Cortex of kidney (tissue), 1 donor: ENCODE measurements at places on chromosomes 4 and X.

DNA sequence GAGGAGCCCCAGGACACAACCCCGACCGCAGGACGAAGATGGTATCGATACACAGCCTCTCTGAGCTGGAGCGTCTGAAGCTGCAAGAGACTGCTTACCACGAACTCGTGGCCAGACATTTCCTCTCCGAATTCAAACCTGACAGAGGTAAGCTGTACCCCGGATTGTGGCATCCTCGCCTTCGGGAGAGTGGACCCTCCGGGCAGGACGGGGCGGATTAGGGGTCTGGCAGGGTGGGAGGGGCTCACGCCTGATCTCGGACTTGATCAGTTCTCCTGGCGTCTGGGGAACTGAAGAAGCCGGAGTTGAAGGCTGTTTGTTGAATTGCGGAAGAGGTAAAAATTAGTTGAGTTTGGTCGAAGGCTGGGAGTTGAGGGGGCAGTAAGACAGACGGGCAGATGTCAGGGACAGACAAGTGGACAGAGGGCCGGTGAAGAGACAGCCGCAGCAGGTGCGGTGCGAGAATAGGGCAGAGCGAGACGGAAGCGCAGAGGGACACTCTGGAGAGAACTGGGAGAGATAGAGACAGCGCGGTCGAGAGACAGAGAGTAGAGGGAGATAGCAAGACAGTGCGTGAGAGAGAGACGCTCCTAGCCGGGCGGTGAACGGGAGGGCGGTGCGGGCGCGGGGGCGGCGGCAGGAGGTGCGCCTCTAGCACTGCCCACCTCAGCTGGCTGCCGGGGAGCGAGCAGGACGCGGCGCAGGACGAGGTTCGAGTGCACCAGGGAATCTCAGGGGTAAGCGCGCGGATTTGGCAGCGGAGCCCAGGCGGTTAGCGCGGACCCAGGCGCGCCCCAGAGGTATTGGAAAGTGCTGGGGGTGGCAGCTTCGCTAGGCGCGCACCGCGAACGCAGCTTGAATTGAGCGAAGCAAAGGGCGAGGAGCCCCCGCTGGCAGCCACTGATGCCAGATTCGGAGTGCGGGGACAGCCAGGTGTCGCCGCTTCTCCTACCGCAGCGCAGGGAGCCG, 23.9 kb downstream of the ARHGAP36 start:
- no peak for DNase-seq

GRCh38 chrX:9861711-9862110, 75.5 kb downstream of the SHROOM2 start:
- DNase-seq = no peak

DNA sequence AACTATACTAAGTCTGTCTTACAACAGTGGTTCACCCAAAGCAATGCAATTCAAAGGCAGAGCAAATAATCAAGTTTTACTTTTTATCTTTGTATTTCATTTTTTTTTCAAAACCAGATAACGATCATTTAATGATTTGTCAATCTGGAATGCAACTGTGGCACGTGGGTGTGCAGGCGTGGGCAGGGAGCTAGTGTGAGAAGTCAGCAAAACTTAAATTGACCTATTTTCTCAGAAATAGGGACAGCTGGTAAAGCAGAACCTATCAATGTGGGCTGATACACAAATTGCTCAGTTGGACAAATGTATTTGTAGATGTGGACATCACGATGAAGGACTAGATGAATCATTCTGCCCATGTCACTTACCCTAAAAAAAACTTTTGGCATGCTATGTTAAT, 105.6 kb downstream of the CBLL2 start:
- DNase-seq = no peak

GRCh38 chrX:130330146-130330545, 9.6 kb upstream of the SLC25A14 start:
- no peak for DNase-seq

DNA sequence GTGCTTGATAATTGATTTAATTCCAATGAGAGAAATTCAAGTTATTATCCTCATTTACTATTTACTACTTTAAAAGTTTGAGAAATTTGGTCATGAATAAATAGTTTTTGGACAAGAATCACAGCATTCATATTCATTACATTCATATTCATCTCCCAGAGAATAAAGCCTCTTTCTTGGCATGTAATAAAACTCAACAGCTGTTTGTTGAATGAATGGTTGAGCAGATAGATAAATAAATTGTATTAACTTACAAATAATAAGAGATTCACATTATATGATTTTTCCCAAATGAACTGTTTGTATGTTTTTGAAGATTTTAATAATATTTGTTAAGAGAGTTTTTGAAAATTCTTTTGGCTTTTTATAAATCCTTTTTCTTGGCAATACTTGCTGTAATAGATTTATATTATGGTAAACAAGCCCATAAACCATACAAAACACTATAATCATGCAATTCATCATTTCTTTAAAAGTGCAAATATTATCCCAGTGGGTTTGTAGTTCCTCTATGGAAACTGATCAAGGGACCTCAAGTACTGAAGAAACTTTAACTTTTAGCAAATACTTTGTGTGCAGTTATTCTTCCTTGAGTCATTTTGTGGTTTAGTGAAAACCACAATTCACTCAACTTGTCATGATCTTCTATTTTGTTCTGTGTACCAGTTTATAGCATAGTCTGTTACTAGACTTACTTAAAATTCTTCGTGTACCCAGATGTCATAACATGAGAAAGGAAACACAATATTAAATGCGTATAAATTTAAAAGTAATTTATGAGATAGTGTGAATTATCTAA, 371.8 kb downstream of the ADGRL3 start:
- no peak for DNase-seq
